ENCODE measurements at places on chromosomes 1 and 21.

- no peak for DNase-seq
Observed at GRCh38 chr1:58447886-58448285, 98.6 kb downstream of the OMA1 start.

DNA sequence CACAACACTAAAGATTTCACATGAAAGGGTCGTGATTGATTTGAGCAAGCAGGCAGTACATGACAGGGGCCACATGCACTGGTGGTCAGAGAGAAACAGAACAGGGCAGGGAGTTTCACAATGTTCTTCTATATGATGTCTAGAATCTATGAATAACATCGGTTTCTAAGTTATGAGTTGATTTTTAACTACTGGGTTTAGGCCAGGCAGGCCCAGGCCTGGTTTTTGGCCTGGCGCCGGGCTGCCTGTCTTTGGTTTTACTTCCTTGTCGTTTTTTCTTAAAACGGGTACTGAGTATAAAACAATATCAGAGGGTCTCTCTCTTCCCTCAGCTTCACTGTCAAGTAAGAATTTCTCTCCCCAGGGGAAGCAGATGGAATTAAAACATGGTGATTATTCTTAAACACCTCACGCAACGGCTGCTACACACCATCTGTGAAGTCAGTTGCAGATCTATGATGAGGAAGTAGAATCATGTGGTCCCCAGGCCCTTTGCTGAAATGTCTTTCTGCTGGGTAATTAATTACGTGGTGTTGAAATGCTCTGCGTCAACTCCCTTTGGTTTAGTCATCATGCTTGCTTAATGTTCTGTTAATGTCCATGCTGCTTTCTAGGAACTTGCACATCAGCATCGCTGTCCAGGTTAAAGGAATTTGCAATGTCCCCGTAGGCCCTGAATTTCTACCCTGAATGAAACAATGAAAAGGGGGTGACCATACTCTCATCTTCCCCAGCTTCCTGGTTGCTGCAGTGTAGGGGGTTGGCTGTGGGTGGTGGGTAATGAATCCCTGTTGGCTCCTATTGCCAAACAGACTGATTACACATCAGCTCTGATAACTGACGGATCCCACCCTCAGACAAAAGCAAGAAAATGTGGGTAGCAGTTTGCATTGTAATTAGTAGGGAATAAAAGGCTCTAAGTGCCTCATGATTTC lies 70.3 kb downstream of the SERINC2 start:
- peak; percentile 14 for DNase-seq

GRCh38 chr1:45359882-45360513 lies 19.8 kb upstream of the MUTYH start:
- peak; percentile 45 for DNase-seq

- no peak for DNase-seq
Observed at GRCh38 chr1:5928714-5929400, 63.4 kb downstream of the NPHP4 start.

GRCh38 chr1:9755441-9755995 lies 68.2 kb downstream of the CLSTN1 start:
- DNase-seq: no peak

GRCh38 chr1:22920734-22921451 lies 51.8 kb downstream of the LACTBL1 start:
- no peak for DNase-seq

GRCh38 chr1:29251164-29252124 lies 15.1 kb downstream of the PTPRU start:
- no peak for DNase-seq

DNA sequence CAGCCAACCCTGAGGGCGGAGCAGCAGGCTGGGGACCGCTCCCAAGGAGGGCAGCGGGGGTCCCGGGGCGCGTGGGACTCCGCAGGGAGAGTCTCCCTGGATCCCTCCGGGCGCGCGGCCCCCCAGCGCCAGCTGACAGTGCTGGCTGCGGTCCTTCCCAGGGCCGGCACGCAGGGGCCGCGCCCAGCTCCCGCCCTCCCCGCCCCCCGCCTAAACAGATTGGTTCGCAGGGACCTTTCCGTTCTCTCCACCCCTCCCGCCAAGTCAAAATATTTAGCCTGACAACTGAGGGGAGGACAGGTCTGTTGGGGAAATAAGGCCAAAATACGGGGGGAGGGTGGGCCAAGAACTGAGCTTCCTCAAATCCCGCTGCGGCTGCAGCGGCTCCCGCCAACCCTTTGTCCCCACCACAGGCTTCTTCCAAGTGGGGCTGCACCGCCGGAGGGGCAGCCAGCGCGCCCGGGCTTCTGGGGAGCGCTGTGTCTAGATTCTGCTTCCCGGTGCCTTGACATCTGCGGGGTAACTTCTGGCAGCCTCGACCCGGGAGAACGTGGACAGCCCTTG lies at the start of gene INSRR:
INSRR (minus strand) TSS at position 159 of the 564 bp plus-strand sequence. CDS start 496 bp downstream, outside the sequence.
- no peak for DNase-seq

Data from urinary bladder (tissue), 4 donors.